A549 treated with CORT108297 at 1 μM for 4 hours (cell line): ENCODE measurements at places on chromosomes 3 and 15. TPM values are rescaled to one million over a fixed set of nuclear protein-coding genes. Genes with fewer than 3 reads are reported as not detected.

Gene TMEM45A
- total RNA-seq = 2.0 to 2.4 TPM (median 2.4 TPM) in 5 replicates

Gene IL16
- 0.07 to 0.25 TPM (median 0.17 TPM) in 3 of 5 replicates, not detected in the others for total RNA-seq

Gene NRROS
- total RNA-seq = 0.05 TPM in 1 of 5 replicates, not detected in the others

Gene CAMP
- total RNA-seq = 0.14 TPM in 1 of 5 replicates, not detected in the others

Gene PPP1R14D
- 0.10 to 0.28 TPM in 2 of 5 replicates, not detected in the others for total RNA-seq

Gene XCR1
- not detected in 5 replicates for total RNA-seq

Gene POLQ
- 6.3 to 7.3 TPM (median 6.7 TPM) in 5 replicates for total RNA-seq

Gene CLDN16
- 0.14 TPM in 2 of 5 replicates, not detected in the others for total RNA-seq

Gene IL17RC
- 15.9 to 18.8 TPM (median 17.4 TPM) in 5 replicates for total RNA-seq

Gene ZNF860
- total RNA-seq = 1.0 to 1.7 TPM (median 1.2 TPM) in 5 replicates

Gene MED12L
- total RNA-seq = 0.18 to 0.67 TPM (median 0.39 TPM) in 5 replicates

Gene DPPA2
- not detected in 5 replicates for total RNA-seq

Gene ANKUB1
- 0.06 TPM in 1 of 5 replicates, not detected in the others for total RNA-seq

Gene SLCO3A1
- 19.2 to 29.9 TPM (median 26.3 TPM) in 5 replicates for total RNA-seq

Gene PP2D1
- total RNA-seq = not detected in 5 replicates

Gene PARL
- 61.4 to 66.8 TPM (median 62.6 TPM) in 5 replicates for total RNA-seq

Gene PCNP
- total RNA-seq = 91.1 to 121 TPM (median 103 TPM) in 5 replicates

Gene TMEM207
- total RNA-seq = not detected in 5 replicates

Gene EIF4E3
- 2.7 to 3.7 TPM (median 3.4 TPM) in 5 replicates for total RNA-seq

Gene CDHR4
- 0.12 to 0.65 TPM (median 0.43 TPM) in 5 replicates for total RNA-seq

Gene GRM7
- not detected in 5 replicates for total RNA-seq

Gene LYZL4
- not detected in 5 replicates for total RNA-seq

Gene GOLGA6A
- 0.05 to 0.10 TPM (median 0.06 TPM) in 4 of 5 replicates, not detected in the other for total RNA-seq
